Glutamatergic neuron (in vitro differentiated cells): ENCODE measurements at places on chromosomes 12 and 14.

DNA sequence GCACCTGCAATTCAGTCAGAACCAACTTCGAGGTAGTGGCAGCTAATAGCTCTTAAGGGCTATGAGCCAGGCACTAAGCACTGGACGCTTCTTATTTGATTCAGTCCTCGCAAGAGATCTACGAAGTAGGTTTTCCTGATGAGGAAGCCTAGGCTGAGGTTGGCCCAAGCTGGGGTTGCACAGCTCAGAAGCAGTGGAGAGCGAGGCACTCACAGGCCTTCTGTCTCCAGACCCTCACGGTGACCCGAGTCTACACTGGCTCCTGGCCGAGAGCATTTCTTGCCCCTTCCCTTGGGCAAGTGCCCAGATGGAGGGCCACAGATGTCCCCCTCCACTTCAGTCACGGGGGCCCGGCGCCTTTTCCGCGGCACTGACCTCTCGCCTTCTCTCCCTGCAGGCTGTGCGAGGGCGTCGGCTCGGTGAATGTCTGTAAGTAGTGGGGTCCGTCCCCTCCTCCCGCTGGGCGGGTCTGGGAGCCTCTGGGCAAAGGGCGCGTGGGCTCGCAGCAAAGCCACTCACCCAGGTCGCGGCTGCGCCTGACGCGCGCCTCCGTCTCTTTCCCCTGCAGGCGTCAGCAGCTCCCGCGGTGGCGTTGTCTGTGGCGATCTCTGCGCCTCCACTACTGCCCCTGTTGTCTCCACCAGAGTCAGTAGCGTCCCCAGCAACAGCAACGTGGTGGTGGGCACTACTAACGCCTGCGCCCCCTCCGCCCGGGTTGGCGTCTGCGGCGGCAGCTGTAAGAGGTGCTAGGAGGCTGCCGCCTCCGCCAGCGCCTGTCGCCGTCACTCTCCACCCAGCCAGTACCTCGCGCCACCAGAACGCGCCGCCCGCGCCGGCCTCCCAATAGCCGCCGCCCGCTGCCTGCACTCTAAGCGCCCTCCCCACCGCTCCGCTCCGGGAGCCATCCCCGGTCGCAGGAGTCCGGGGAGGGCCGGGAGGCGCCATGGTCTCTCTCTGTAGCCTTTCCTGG lies 13.1 kb downstream of the KRT83 start:
- peak; percentile 88 for DNase-seq

GRCh38 chr14:69820991-69821390 lies 23.9 kb upstream of the SLC10A1 start:
- no peak for DNase-seq

GRCh38 chr14:55689981-55690871 lies 110.2 kb downstream of the KTN1 start:
- DNase-seq = no peak

- DNase-seq = peak; percentile 74
These were observed 823 bp downstream of the RNF10 start for GRCh38 chr12:120534703-120535655.

DNA sequence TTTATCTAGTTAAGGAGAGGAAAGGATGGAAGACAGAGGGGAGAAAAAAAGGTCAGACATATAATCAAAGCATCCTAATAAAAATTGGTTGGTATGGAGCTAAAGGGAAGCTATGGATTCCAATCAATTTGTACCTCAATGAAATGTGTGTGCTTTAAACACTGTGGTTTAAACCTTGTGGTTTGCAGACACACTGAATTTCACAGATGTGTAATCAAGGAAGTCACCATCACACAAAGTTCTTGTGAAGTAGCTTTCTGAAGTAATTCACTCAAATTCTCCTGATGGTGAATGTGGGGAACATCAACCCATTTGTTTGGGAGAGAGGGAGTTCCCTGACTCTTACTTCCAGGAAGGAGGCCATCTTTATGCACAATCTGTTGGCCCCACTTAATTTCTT lies 243.3 kb upstream of the KRR1 start:
- no peak for DNase-seq

DNA sequence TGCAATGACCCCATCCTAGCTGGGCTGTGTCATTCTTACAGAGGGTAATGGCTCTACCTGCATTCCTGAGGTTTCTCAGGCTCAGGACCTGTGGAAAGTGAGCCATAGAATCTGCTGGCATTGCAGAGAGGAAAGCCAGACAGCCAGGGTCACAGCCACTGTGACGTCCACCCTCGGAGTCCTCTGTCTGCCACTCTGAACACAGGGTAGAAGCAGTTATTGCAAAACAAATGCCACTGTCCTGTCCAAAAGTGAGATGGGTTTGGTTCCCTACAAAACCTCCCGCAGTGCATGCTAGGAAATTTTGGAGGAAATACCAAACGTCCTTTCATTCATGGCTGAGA lies 37.8 kb downstream of the TNFAIP2 start:
- DNase-seq = no peak

DNA sequence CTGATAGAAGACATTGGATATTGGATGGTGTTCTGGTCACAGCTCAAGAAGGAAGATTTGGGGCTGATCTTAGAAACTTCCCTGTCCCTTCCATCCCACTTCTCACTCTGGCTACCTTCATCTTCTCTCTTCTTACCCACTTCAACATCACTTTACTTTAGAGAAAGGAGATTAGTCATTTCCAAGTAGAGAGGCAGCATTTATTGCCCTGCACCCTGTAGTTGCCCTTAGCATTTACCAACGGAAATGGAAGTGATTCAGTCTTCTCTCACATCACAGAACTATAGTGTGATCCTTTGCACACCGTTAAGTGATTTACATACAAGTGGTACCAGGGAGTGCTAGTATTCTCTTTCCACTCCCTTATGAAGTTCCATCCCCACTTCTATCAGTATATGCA lies 52.4 kb downstream of the PHLDA1 start:
- DNase-seq = no peak

GRCh38 chr12:128814411-128815261 lies 9.1 kb downstream of the SLC15A4 start:
- no peak for DNase-seq

GRCh38 chr14:32408018-32408417 lies 78.9 kb downstream of the AKAP6 start:
- no peak for DNase-seq

DNA sequence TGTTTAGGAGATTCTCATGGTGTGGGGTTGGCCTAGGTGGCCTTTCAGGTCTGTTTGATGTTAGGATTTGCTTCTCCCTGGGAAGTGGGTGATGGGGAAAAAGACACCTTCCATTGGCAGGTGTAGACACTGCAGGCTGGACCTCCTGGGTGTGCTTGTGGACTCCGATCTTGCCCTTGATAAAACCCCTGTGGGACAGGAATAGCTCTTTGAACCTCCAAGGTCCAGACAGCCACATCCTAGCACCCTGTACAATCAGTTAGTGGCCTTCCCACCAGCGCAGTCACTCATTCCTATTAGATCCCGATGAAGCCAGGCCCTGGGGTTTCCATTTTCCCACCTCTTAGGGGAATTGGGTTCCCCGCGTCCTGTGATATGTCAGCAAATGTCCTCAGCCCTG lies 28.5 kb downstream of the MEG3 start:
- DNase-seq = no peak

DNA sequence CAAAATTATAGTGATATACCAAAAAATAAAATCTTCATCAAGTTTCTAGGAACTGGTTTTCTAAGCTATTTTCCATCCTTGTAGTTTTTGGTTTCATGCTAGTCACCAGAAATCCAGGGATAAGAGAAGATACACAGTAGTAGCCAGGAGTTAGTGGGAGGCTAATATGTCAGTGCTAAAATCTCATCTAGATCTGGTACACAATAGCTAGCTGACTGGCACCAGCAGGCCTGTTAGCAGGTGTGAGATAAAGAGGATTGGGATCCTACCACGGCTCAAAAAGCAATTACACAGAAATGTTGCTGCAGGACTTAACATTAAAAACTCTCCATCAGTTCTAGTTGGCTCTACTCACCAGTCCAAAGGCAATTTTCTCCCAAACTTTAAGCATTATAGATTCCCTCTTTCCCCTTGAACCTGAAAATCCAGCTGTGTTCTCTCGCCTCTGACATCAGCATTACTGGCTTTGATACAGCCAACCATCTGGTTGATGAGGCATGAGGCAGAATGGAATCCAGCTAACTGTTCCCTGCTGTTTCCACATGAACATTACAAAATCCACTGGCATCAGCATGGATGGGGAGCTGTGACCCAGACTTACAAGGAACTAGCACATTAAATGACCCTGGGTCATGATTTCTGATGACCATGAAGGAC lies 41.8 kb upstream of the CCDC196 start:
- DNase-seq = no peak

GRCh38 chr12:89135976-89136634 lies 216.2 kb downstream of the DUSP6 start:
- no peak for DNase-seq

DNA sequence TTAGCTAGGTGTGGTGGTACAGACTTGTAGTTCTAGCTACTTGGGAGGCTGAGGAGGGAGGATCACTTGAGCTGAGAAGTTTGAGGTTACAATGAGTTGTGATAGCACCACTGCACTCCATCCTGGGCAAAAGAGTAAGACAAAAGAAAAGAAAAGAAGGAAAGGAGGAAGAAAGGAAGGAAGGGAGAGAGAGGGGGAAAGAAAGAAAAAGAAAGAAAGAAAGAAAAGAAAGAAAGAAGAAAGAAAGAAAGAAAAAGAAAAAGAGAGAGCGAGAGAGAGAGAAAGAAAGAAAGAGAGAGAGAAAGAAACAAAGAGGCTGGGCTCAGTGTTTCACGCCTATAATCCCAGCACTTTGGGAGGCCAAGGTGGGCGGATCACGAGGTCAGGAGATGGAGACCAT lies 10.3 kb upstream of the GNPTAB start:
- no peak for DNase-seq

DNA sequence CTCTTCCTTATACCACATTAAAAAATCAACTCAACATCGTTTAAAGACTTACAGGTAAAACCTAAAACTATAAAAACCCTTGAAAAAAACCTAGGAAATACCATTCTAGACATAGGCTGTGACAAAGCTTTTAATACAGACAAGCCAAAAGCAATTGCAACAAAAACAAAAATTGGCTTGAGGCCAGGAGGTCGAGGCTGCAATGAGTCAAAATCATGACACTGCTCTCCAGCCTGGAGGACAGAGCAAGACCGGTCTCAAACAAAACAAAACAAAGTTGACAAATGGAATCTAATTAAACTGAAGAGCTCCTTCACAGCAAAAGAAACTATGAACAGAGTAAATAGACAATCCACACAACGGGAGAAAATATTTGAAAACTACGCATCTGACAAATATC lies 1057.8 kb downstream of the FSCB start:
- DNase-seq = no peak

GRCh38 chr14:74438351-74438915 lies 12.4 kb upstream of the SYNDIG1L start:
- no peak for DNase-seq

GRCh38 chr12:51189790-51190355 lies 16.9 kb upstream of the TFCP2 start:
- DNase-seq = no peak

- DNase-seq = no peak
These were observed 4.3 kb upstream of the ABCD2 start for GRCh38 chr12:39623919-39624318.

DNA sequence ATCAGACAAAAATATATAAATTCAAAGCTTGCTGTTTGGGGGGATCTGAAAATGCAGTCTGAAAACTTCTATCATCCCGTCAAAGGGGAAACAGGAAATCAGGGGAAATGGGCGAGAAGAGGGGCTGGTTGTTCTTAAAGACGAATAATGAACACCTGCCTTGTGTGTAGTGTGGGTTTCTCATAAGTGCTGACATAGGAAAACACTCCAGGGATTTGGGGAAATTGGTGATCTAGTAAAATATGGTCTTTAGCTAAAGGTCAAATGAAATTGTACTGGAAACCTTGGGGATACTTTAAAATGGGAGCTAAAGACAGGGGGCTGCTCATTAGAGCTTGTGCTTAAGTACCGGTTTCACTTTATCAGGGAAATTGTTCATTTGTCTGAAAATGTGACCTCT lies 39.6 kb upstream of the PIK3C2G start:
- DNase-seq = no peak

GRCh38 chr12:72546106-72546505 lies 273.9 kb downstream of the TRHDE start:
- DNase-seq = no peak

DNA sequence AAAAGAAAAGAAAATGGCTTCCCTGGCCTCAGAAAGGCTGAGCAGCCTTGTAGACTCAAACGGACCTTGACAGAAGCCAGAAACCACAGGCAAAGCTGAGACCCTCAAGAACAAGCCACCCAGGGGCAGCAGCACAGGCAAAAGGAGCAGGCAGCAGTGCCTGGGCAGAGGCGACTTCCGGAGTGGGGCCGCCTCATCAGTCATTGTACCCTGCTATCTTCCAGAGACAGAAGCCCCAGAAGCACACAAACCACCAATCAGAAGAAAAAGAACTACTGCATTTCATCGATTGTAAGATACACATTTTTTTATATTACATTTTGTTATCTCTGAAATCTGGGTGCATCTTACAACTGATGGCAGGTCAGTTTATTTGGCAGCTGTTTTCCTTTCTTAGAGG lies 58.2 kb upstream of the ZFP36L1 start:
- DNase-seq = no peak

DNA sequence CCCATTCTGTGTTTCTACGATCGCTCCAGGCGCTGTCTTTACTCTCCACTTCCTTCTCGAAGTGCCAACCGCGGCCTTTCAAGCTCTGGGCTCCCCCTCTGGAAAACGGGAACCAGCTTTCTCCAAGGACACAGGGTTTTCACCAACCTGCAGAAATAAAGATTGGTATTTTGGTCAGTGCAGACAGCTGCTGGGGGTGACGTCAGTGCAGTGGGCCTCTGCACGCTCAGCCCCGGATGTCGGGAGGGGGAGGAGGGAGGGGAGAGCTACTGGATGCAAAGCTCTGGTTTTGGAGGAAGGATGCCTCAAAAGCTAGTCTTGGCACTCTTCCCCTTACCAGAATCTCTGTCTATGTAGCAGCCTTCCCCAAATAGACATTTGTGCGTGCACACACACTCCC lies 19.9 kb downstream of the HRK start:
- DNase-seq = peak; percentile 66

DNA sequence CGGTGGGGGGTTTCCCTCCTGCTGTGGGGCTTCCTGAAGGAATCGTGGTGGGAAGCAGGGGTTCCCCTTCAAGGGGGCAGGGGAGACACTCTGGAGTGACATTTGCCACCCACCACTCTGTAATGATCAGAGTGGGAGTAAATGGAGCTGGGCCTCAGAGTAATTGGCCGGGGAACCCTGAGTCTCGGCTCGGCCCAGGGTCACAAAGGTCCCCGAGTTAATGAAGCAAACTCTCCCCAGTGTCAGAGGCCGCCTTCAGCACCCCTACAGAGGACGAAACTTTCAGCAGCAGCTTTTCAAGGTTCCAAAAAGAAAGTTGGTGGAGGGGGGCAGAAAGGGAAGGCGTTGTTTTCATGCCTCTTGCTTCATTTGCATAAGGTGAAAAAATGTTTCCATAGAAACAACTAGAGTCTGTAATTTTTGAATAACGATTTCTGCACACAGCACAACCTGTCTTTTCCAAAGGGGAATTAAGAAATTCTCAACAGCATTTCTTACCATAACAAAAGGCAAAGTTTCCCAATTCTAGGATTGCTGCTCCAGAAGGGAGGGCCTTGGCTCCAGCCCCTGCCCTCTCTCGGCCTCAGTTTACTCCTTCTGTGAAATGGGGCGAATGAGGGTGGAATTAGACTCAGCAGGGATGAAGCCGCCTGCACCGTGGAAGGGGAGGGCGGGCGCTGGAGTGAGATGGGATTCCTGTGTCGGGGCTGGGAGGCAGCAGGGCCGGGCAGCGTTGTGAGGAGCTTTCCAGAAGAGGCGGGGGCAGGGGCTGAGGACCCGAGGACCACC lies 67.0 kb upstream of the BEGAIN start:
- DNase-seq = no peak

GRCh38 chr12:124233846-124234640 lies 60.9 kb upstream of the RFLNA start:
- DNase-seq = no peak
